ENCODE measurements at places on chromosomes 5 and 9. TPM values are rescaled to one million over a fixed set of nuclear protein-coding genes. Genes with fewer than 3 reads are reported as not detected.

MSX2 gene
- total RNA-seq, result 8.2 TPM

SLC6A19 gene
- 0.48 TPM for total RNA-seq

C5orf34 gene
- total RNA-seq, result 7.0 TPM

SCAI gene
- total RNA-seq, result 42.6 TPM

PTRH1 gene
- total RNA-seq, result 8.4 TPM

CCDC180 gene
- total RNA-seq, result 13.0 TPM

IFNK gene
- 2.4 TPM for total RNA-seq

- DNase-seq, result no peak
Observed at GRCh38 chr5:122172207-122172606, 42.9 kb downstream of the ZNF474 start.

DNA sequence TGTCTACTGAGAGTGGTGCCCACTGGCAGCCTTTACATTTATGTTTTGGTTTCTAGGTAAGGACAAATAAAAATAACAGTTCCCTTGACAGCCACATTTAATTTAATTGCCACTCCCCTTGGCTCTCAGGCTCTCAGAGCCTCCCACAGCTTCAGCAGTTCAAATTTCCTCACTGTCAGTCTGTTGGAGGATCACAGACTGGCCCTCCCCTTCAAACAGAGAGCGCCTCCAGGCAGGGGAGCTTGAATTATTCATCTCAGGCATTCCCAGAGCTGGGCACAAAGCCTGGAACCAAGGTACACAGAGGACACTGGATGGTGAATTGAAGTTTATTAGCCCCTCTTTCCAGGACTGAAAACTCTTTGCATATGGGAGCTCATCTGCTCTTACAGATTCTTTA lies 407.7 kb downstream of the SPOCK1 start:
- DNase-seq, result peak; percentile 32

GRCh38 chr5:13218518-13218917 lies 726.0 kb downstream of the DNAH5 start:
- no peak for DNase-seq

DNA sequence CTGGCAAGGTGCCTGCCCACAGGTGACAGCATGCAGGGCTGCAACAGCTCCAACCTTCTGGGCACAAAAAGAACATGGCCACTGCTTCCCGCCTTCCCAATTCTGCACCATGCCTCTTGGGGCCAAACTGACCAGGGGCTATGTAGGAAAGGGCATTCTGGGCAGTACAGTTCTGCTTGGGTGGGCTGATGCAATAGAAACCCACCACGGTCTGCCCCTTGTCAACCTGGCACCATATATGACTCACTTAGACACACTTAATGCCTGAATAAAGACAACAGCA lies 40.2 kb upstream of the FCN1 start:
- DNase-seq, result no peak

GRCh38 chr9:95570646-95571045 lies 53.9 kb upstream of the PTCH1 start:
- DNase-seq, result no peak

DNA sequence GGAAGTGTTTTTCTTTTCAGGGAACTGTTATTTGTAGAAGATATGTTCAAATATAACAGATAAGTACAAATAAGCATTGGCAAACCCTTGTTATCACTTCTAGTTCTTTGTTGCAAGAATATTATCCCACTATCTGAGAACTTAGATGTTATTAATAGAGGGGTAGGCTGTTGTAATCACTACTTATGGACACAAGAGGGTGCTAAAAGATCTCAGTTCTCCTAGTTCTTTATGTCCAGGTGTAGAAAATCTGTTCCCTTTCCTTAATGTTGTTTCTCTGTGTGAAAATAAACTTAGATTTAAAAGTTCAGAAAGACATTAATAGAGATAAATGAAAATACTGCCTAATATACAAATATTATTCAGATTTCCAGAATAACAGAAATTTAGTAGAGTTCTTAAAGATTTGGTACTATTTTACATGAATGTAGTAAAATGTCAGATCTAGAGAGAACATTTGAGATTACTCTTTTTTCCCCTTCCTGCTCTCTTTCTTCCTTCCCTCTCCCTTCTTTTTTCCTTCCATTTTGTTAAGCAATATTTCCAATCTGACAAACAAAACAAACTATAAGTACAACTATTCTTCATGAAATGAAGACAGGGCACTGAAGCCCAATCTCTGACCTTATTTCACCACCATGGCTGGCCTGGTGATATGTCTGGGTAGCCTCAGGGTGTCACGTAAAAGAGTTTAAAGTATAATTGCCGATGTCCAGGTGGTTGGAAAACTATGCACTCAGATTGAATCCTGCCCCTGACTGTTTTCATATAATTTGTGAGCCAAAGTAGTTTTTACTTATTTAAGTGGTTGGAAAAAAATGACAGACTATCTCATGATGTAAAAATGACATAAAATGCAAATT lies 43.6 kb upstream of the C5orf46 start:
- peak; percentile 44 for DNase-seq

DNA sequence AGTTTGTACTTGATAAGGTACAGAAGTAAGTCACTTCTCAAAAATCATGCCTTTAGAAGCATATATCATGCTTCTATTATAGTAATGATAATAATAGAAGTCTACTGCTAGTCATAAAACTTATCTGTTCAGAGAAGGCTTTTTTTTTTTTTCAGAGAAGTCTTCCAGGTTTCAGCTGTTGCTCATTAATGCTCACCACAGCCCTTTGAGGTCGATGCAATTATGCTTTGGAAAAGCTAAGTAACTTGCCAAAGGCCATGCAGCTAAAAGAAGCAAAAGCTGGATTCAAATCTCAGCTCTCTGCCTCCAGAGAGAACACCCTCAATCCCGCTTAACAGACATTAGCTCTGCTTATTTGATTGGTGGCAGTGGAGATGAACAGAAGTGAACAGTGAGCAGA lies 150.8 kb downstream of the DOCK8 start:
- no peak for DNase-seq

DNA sequence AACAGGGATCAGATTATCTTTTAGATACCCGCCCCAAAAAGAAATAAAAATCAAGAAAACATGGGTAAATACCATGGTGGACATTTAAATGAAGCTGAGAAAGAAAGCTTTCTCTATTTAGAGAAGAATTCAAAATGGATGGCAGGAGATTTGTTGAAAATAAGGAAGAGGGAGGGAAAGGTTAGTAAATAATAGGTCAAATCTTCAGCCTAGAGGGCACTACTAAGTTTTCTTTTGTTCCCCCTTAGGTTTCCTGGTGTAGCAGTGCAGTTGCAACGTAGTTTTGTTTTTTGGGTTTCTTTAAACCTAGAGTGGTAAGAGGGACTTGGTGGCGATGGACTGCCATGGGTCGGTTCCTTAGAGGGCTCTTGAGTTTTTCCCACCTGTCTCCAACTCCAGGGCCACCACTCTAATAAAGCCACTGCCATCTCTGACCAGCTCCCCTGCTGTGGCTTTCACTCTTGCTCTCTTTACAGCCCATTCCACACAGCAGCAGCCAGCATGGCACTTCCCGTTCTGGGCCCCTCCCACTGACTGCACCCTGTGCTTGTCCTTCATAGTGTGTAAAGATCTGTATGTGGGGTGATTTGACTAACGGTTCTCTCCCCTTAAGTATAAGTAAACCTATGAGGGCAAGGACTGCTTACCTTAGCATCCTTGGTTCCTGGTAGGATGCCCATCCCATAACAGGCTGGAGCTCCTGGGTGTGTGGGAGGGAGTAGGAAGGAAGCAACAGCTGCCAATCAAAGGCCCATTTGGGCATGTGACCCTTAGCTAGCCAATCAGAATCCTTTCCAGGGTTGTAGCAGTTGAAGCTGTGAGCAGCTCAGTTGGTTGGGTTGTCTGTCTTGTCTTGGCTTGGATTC lies 118.3 kb downstream of the SLC1A3 start:
- DNase-seq, result peak; percentile 20

DNA sequence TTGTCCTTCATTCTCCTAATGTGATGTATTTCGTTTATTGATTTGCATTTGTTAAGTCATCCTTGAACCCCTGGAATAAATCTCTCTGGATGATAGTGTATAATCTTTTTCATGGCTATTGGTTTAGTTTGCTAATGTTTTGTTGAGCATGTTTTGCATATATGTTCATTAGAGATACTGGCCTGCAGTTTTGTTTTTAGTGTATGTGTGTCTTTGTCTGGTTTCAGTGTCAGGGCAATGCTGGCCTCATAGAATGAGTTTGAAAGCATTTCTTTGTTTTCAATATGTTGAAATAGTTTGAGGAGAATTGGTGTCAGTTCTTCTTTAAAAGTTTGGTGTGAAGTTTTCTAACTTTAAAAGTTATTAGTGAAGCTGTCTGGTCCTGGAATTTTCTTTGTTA lies 149.6 kb upstream of the ATP10B start:
- no peak for DNase-seq

DNA sequence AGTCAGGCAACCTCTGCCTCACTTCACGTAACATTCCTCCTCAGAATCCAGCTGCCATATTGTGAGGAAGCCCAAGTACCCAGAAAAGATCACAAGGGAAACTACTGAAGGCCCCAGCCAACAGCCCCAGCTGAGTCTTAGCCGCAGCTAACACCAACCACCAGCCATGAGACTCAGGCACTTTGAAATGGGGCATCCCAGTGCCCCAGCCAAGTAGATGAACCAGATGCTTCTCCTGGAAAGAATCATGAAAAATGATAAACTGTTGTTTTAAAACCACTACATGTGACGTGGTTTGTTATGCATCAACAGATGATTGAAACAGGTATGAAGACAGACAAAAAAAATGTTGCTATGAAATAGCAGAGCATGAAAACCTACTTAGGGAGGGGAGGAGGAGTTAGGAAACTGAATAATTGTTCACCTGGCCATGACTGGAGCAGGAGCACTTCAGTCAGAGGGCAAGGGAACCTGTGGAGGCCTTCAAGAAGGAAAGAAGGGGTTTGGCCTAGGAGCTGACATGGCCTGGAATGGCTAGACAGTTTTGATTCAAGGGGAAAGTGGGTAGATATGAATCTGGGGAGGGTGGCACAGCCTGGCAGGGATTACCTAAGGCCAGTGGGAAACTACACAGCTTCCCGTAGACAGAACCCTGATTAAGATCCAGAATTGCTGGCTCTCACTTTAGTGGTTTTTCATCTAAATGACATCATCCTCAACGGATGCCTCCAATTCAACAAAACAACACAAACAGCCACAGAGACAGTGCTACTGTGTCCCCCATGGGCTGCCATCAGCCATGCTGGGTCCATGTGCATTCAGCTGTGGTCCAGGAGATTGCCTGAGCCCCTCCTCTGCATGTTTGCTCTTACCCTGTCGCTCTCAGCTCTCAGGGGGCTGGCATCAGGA lies 211.6 kb downstream of the SYK start:
- no peak for DNase-seq

DNA sequence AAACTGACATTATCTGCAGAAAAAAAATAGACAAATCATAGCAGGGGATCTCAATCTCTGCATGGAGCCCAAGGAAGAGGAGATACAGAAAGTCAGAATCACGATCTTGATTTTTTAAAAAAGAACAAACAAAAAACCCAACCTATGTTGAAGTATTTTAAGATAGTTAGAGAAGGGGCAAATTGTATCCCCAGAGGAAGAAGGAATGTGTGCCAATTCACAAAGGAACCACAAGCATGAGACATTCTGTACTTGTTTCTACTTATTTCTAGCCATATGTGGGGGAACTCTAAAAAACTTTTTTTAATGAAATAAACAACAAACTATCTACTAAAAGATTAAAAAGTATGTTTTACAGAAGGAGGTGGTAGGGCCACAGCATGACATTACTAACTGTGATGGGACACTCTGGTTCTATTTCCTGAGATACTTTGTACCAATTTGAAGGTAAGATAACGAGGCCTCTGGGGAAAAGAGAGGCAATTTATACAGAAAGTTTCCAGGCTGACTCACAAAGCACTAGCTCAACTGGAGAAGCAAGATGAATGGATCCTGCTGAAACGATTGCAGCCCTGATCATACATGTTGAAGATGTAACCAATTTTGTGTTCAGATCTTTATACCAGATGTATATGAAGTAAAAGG lies 22.5 kb downstream of the RANBP3L start:
- DNase-seq, result peak; percentile 57

- peak; percentile 92 for DNase-seq
Observed at GRCh38 chr5:150778517-150779396, at the start of gene SMIM3. TSS of gene SMIM3 (plus strand) at chr5:150778757. CDS start at chr5:150795441, 16,684 bp downstream.

DNA sequence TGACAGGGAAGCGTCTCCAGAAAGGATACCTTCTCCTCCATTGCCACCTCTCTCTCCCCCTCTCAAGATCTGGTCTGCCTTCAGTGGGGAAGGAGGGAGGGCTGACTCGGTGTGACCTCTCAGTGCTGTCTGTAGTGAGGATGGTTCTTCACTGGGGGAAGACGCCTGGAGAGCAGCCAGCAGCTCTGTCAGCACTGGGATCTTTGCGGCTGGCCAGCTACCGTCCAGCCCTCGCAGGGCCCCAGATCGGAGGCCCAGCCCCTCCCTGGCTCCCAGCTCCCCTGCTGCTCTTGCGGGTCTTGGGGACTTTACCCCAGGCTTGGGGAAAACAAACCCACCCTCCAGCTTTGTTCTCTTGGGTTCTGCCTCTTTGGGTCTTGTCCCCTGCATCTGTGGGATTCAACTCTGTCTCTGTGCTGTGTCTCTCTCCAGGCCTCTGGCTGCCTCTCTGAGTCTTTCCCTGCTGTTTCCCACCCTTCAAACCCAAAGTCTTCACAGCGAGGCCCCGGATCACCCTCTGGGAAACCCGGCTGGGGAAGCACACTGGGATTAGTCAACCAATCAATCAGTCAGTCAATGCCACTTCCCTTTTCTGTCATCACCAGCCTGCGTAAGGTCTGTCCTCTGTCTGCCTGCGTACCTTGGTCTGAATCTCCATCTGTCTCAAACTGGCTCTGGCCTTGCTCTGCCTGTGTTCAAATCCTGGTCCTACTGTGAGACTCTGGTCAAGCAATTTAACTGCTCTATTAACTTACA lies 23.0 kb downstream of the FGF18 start:
- peak; percentile 80 for DNase-seq

GRCh38 chr5:44943647-44944046 lies 134.9 kb downstream of the MRPS30 start:
- DNase-seq, result no peak

GRCh38 chr5:135995976-135996375 lies 32.8 kb upstream of the TGFBI start:
- no peak for DNase-seq

- no peak for DNase-seq
Observed at GRCh38 chr9:15357050-15357653, 50.1 kb upstream of the TTC39B start.

- DNase-seq, result no peak
Observed at GRCh38 chr9:76451234-76451633, 7.7 kb upstream of the GCNT1 start.

- no peak for DNase-seq
Observed at GRCh38 chr5:133341296-133341695, 271.0 kb downstream of the FSTL4 start.

DNA sequence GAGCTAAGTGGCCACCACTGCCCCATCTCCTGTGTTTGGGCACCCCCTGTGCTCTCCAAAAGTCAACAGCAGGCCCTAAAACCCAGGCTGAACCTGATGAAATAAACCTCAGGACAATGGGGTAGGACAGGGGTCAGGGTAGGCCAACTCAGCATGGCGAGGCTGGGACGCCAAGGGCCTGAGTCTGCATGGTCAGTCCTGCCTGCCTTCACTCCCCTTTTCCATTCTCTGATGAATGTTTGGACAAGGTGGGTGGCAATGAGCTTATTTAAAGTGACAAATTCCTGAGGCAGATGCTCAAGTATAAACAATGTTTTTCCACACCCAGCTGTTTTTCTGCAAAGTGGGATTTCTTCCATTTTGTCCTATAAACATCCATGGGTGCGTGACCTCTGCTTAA lies 47.2 kb upstream of the CXCL14 start:
- DNase-seq, result no peak

GRCh38 chr9:88355166-88355565 lies 33.1 kb upstream of the SPIN1 start:
- DNase-seq, result no peak

- DNase-seq, result no peak
Observed at GRCh38 chr9:16689351-16689938, 181.0 kb downstream of the BNC2 start.
